Bladder microvascular endothelial cell (primary cell): ENCODE measurements at places on chromosomes 2 and 18. TPM values are rescaled to one million over a fixed set of nuclear protein-coding genes. Genes with fewer than 3 reads are reported as not detected.

IGFBP5 gene
- total RNA-seq, result 0.32 and 0.82 TPM in 2 replicates

SCN1A gene
- total RNA-seq, result 0.06 TPM in 1 of 2 replicates, not detected in the other

SRD5A2 gene
- total RNA-seq, result not detected in 2 replicates

TMEM178A gene
- 0.32 TPM in 1 of 2 replicates, not detected in the other for total RNA-seq

ELOA2 gene
- total RNA-seq, result not detected in 2 replicates

SPP2 gene
- not detected in 2 replicates for total RNA-seq

LPIN2 gene
- 8.6 and 38.6 TPM in 2 replicates for total RNA-seq

AFF3 gene
- total RNA-seq, result under 0.01 and 0.19 TPM in 2 replicates

ACVR1C gene
- under 0.01 TPM in 1 of 2 replicates, not detected in the other for total RNA-seq

SFTPB gene
- total RNA-seq, result not detected in 2 replicates

MC2R gene
- total RNA-seq, result not detected in 2 replicates

CREG2 gene
- 0.06 and 0.65 TPM in 2 replicates for total RNA-seq

UNC80 gene
- total RNA-seq, result 0.13 TPM in 1 of 2 replicates, not detected in the other

PLB1 gene
- under 0.01 and 0.44 TPM in 2 replicates for total RNA-seq

TEX44 gene
- total RNA-seq, result not detected in 2 replicates

CXCR4 gene
- total RNA-seq, result 83.7 and 130 TPM in 2 replicates

ITGB1BP1 gene
- 28.7 and 28.8 TPM in 2 replicates for total RNA-seq

ANAPC1 gene
- 41.6 and 98.9 TPM in 2 replicates for total RNA-seq

PARD6G gene
- 0.97 and 25.0 TPM in 2 replicates for total RNA-seq

ITGB6 gene
- total RNA-seq, result not detected in 2 replicates

CRYGC gene
- not detected in 2 replicates for total RNA-seq

GCG gene
- not detected in 2 replicates for total RNA-seq

PRADC1 gene
- total RNA-seq, result 18.9 and 26.7 TPM in 2 replicates

CRACDL gene
- total RNA-seq, result 2.9 and 6.5 TPM in 2 replicates

EPB41L3 gene
- 15.4 and 27.3 TPM in 2 replicates for total RNA-seq

LYPD6 gene
- 1.5 and 15.9 TPM in 2 replicates for total RNA-seq

DLGAP1 gene
- 3.7 TPM in 1 of 2 replicates, not detected in the other for total RNA-seq

DNAJC5G gene
- 0.16 and 4.4 TPM in 2 replicates for total RNA-seq

NTSR2 gene
- not detected in 2 replicates for total RNA-seq

OTOS gene
- total RNA-seq, result not detected in 2 replicates

PRKAG3 gene
- not detected in 2 replicates for total RNA-seq

ICA1L gene
- total RNA-seq, result 1.5 and 1.9 TPM in 2 replicates

IL36RN gene
- not detected in 2 replicates for total RNA-seq
